Endothelial cell of umbilical vein (primary cell): ENCODE measurements at places on chromosomes 13 and 19. TPM values are rescaled to one million over a fixed set of nuclear protein-coding genes. Genes with fewer than 3 reads are reported as not detected.

Gene ZNF134
- total RNA-seq, result 11.1 and 12.3 TPM in 2 replicates

Gene ZNF665
- 1.8 and 2.1 TPM in 2 replicates for total RNA-seq

Gene CD37
- total RNA-seq, result not detected in 2 replicates

Gene FBXW9
- total RNA-seq, result 11.6 and 12.4 TPM in 2 replicates

Gene JUND
- total RNA-seq, result 130 and 137 TPM in 2 replicates

Gene SMIM44
- total RNA-seq, result not detected in 2 replicates

Gene PSG4
- total RNA-seq, result 3.6 TPM in 1 of 2 replicates, not detected in the other

Gene GRIK5
- 0.53 and 2.2 TPM in 2 replicates for total RNA-seq

- no peak for DNase-seq
These were observed 6.1 kb upstream of the ZNF787 start for GRCh38 chr19:56126983-56127780.

GRCh38 chr13:102589301-102589822, 7.4 kb upstream of the TPP2 start:
- DNase-seq, result no peak

GRCh38 chr13:105084931-105085330, 1450.5 kb downstream of the EFNB2 start:
- no peak for DNase-seq

- DNase-seq, result no peak
These were observed 80.4 kb downstream of the DLEU7 start for GRCh38 chr13:50762969-50763567.

DNA sequence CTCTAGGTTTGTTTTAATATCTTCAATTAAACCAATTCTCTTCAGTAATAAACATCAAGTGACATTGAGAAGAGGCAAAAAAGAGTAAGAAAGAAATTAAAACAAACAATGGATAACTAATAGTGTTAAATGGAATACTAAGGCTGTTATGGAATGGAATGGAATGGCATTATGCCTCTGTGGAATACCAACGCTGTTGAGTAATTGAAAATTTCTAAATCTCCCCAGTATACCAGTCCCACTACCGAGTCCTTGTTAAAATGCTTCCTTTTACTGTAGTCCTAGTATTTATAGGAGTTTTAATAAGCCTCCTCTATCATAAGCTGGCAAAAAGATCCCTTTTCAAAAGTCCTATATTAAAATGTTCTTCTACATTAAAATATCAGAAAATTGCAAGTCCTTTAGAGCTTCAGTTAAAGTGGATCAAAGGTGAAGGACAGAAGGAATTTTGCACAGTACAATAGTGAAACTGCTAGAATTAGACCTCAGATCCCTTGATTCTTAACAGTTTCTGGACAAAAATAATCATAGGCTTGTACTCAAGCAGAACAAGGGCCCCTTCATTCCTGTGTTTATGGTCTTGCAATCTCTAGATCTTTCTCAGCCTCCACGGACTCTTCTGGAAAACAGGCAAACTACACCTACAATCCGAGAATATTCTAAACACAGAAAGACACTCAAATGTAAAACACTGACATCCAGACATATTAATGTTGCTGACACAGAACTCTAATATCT, 128.2 kb downstream of the PCDH9 start:
- no peak for DNase-seq

GRCh38 chr13:52001120-52001731, 10.0 kb downstream of the ATP7B start:
- DNase-seq, result peak; percentile 38
